Cardiac muscle cell (in vitro differentiated cells and primary cell): ENCODE measurements at places on chromosomes 11 and 22.

GRCh38 chr11:66912361-66912760 lies 45.8 kb downstream of the PC start:
- H3K36me3 ChIP-seq = no peaks in the 10 kb centered on the region
- H3K27me3 ChIP-seq = no peaks in the 10 kb centered on the region
- DNase-seq = no peak
- H3K27ac ChIP-seq = no peak overlapping the region
- H3K4me3 ChIP-seq = no peak overlapping the region

DNA sequence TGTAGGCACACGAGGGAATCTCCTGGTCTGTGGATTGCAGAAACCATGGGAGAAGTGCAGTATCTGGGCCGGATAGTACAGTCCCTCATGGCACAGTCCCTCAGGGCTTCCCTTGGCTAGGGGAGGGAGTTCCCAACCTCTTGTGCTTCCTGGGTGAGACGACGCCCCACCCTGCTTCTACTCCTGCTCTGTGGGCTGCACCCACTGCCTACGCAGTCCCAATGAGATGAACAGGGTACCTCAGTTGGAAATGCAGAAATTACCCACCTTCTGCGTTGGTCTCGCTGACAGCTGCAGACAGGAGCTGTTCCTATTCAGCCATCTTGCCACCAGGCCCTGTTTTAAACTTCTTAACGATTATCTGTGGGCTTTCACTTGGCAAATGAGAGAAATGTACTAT lies 157.2 kb upstream of the CARD18 start:
- H3K36me3 ChIP-seq = no peaks in the 10 kb centered on the region
- no peak overlapping the region for H3K4me3 ChIP-seq
- DNase-seq = no peak
- no peak overlapping the region for H3K27ac ChIP-seq
- H3K27me3 ChIP-seq = no peaks in the 10 kb centered on the region

GRCh38 chr22:45090497-45090910 lies 73.2 kb upstream of the NUP50 start:
- no peak overlapping the region for H3K27ac ChIP-seq
- no peaks in the 10 kb centered on the region for H3K27me3 ChIP-seq
- no peaks in the 10 kb centered on the region for H3K36me3 ChIP-seq
- no peak overlapping the region for H3K4me3 ChIP-seq
- DNase-seq = peak; percentile 48

- no peaks in the 10 kb centered on the region for H3K27me3 ChIP-seq
- H3K4me3 ChIP-seq = no peak overlapping the region
- peaks cover 22% of the 10 kb centered on the region for H3K4me1 ChIP-seq
Measured at GRCh38 chr11:123152951-123153350, 42.1 kb downstream of the CLMP start.

GRCh38 chr11:124891373-124891861 lies 6.2 kb downstream of the ROBO4 start:
- no peaks in the 10 kb centered on the region for H3K4me1 ChIP-seq
- peaks cover 4% of the 10 kb centered on the region for H3K27me3 ChIP-seq
- no peaks in the 10 kb centered on the region for H3K36me3 ChIP-seq
- H3K4me3 ChIP-seq = no peak overlapping the region
- DNase-seq = no peak
- no peak overlapping the region for H3K27ac ChIP-seq

GRCh38 chr11:65329944-65330403 lies 3.7 kb upstream of the DPF2 start:
- H3K4me1 ChIP-seq = no peaks in the 10 kb centered on the region
- no peaks in the 10 kb centered on the region for H3K27me3 ChIP-seq

- no peaks in the 10 kb centered on the region for H3K27me3 ChIP-seq
- no peak overlapping the region for H3K4me3 ChIP-seq
- no peaks in the 10 kb centered on the region for H3K4me1 ChIP-seq
Measured at GRCh38 chr11:32210556-32210955, 119.7 kb downstream of the RCN1 start.

DNA sequence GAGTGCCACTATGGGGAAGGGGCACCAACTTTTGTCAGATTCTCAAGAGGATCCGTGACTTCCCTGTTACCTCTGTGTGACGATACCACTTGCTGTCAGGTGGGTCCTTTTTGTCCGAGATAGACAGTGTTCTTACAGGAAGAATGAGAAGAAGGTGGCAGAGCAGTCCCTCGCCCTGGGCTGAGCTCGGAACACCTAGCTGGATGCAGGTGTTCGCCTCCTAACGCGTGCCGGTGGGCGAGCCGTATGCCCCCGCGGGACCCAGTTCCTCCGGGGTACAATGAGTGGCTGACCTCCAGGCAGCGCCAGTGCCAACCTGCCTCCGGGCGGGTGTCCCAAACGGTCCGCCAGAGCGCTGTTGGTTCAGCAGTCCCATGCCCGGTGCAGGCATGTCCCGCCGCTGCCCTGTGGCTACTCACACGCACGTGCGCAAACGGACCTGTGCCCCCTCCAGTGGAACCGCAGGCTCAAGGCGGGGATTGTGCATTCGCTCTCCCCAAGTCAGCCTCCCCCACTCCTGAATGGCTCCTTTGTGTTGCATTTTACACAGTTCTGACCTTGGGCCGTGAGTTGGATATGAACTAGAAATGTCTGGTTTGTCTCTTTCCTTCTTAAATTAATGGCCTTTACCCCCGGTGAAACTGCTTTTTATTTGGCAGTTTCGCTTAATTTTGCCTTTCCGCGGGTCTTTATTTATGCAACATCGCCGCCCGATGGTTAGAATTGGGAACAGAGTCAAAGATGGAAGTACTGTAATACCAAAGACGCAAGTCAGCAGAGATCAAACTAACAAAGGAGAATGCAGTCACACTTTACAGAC lies 1.1 kb upstream of the ABTB2 start:
- H3K4me1 ChIP-seq = peaks cover 14% of the 10 kb centered on the region
- H3K27me3 ChIP-seq = peaks cover 6% of the 10 kb centered on the region

DNA sequence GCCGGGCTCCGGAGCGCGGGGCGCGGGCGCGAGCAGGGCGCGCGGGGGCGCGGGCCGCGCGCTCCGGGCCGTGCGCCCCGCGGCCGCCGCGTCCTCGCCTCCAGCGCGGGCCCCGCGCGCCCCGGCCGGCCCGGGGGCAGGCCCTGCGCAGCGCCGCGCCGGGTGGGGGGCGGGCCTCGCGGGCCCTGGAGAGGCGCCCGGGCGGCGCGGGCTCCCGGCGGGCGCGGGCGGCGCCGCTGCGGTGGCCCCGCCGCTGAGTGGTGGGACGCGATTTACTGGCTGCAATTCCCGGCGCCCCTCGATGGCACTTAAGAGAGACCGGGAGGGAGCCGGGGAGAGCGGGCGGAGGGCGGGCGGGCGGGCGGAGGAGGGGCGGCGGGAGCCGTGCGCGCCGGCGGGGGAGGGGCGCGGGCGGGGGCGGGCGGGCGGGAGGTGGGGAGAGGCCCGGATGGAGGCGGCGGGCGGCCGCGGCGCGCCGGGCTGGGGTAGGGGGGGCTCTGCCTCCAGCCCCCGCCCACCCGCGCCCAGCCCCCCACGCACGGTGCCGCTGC lies 73.2 kb upstream of the TCF20 start:
- peak overlapping the region; percentile 37 for H3K4me3 ChIP-seq
- DNase-seq = peak; percentile 78

DNA sequence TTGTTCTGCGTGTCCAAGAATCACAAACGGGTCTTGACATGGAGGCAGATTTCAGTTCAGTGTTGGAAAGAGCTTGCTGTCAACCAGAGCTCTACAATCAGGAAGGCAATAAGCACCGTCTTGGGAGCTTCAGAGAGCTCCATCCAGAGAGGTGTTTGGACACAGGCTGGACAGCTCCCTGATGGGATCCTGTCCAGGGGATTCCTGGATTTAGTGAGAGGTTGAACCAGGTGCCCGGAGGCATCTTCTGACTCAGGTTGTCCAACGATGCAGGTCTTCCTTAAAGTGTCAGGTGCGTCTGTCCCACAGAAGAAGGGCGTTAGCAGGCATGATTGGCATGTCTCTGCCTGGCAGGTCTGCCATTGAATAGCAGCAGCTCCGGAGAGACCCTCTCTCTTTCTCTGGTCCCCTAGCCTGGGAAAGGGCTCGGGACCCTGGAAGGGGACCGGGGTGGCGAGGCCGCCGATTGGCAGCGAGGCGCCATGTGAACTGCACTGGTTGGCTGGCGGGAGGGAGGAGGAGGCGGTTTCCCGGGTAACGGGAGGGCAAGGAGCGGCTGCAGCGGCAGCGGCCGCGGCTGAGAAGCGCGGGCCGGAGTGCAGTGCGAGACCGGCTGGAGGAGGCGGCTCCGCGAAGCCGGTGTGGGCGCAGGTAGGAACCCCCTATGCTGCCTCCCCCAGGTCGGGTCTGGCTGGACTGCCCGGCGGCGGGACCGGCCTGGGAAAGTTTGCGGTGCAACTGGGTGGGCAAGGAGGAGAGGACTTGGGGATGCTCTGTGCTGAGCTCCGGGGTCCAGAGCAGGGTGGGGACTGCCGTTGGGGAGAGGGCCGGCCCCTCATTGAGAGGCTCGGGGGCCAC lies 104.1 kb upstream of the E2F8 start:
- peaks cover 8% of the 10 kb centered on the region for H3K4me1 ChIP-seq
- peaks cover 92% of the 10 kb centered on the region for H3K27me3 ChIP-seq
- peak overlapping the region; percentile 13 for H3K4me3 ChIP-seq
- peak; percentile 69 for DNase-seq
- H3K36me3 ChIP-seq = no peaks in the 10 kb centered on the region

- no peak overlapping the region for H3K4me3 ChIP-seq
- H3K27me3 ChIP-seq = no peaks in the 10 kb centered on the region
- DNase-seq = no peak
Measured at GRCh38 chr11:27347359-27348339, 15.4 kb downstream of the CCDC34 start.

DNA sequence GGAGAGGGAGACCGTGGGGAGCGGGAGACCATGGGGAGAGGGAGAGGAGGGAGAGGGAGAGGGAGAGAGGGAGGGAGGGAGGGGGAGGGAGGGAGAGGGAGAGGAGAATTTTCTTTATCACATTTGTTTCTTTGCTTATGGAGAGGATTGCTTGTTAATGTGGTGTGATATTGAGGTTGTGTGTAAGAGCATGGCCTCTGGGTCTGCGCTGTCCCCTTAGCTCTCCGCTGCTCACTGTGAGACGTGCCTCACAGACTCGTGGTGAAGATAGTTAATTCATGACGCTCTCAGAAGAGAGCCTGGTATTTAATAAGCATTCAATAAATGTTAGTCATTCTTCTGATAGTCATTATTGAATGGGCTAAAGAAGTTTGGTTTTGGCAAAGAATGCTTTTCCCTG lies 26.2 kb downstream of the PPFIA1 start:
- no peaks in the 10 kb centered on the region for H3K4me1 ChIP-seq
- no peak for DNase-seq
- H3K27me3 ChIP-seq = no peaks in the 10 kb centered on the region
- no peak overlapping the region for H3K27ac ChIP-seq
- H3K36me3 ChIP-seq = no peaks in the 10 kb centered on the region

GRCh38 chr11:128238521-128239265 lies 348.7 kb downstream of the ETS1 start:
- H3K27me3 ChIP-seq = no peaks in the 10 kb centered on the region
- H3K4me1 ChIP-seq = peaks cover 15% of the 10 kb centered on the region
- no peak overlapping the region for H3K4me3 ChIP-seq
- DNase-seq = no peak
- no peaks in the 10 kb centered on the region for H3K36me3 ChIP-seq

DNA sequence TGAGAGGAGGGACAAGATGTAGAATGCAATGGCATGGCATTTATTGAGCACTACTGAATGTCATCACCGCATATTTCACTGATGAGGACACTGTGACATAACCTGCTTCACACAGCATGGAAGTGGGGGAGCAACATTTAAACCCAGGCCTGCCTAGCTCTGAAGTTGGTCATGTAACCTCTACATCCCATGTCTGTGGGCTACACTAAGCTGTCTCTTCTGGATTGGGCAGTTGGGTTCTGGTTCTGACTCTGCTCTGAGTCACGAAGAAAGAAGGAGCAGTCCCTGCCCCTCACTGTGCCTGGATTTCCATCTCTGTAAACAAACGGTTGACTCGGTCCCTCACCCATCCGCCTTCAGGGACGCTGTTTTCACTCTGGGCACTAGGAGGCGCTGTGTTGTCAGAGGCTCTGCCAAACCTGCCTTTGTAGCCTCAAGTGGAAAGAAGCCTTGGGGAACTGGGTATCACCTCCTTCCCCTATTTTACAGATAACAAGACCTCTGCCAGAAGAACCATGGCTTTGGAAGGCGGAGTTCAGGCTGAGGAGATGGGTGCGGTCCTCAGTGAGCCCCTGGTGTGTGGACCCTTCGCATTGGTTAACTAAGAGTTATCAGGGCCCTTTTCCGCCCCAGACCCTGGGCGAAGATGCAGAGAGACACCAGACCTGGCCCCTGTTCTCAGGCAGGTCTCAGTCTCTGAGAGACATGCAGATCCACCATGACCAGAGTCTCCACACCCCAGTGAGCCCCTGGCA lies 12.7 kb upstream of the ARHGEF17 start:
- no peak overlapping the region for H3K27ac ChIP-seq
- peaks cover 4% of the 10 kb centered on the region for H3K27me3 ChIP-seq
- no peak overlapping the region for H3K4me3 ChIP-seq
- peak; percentile 78 for DNase-seq
- no peaks in the 10 kb centered on the region for H3K4me1 ChIP-seq
- H3K36me3 ChIP-seq = no peaks in the 10 kb centered on the region

- no peak overlapping the region for H3K4me3 ChIP-seq
- no peaks in the 10 kb centered on the region for H3K27me3 ChIP-seq
- no peak for DNase-seq
- H3K36me3 ChIP-seq = no peaks in the 10 kb centered on the region
- H3K27ac ChIP-seq = no peak overlapping the region
Measured at GRCh38 chr22:44711690-44712555, 9.9 kb downstream of the PRR5 start.

GRCh38 chr11:72872012-72872411 lies 57.8 kb downstream of the ATG16L2 start:
- no peaks in the 10 kb centered on the region for H3K36me3 ChIP-seq
- no peak overlapping the region for H3K4me3 ChIP-seq
- no peaks in the 10 kb centered on the region for H3K27me3 ChIP-seq
- no peaks in the 10 kb centered on the region for H3K4me1 ChIP-seq
- no peak for DNase-seq

DNA sequence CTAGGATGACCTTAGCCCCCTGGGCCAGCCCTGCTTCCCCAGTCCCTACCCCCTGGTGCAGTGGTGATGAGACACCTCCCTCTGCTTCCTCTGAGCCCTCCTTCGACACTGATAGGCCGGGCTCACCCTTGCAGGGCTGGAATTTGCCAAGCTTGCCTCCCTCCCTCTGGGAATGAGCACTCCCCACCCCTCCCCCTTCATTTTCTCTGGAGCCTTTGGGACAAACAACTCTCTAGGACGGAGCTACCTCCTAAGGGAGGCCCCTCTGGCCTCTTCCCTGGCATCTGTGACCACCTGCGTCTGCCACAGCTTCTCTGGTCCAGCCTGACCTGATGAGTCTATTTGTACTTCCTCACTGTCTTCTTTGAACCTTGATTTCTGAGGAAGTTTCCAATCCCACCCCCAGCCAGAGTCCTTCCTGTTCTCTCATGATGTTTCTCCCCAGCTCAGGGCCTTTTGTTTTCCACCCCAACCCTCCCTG lies 53.3 kb upstream of the ADA2 start:
- H3K27ac ChIP-seq = no peak overlapping the region
- H3K4me1 ChIP-seq = no peaks in the 10 kb centered on the region
- no peaks in the 10 kb centered on the region for H3K36me3 ChIP-seq
- no peaks in the 10 kb centered on the region for H3K27me3 ChIP-seq
- DNase-seq = peak; percentile 24
- H3K4me3 ChIP-seq = no peak overlapping the region

- no peak overlapping the region for H3K4me3 ChIP-seq
- DNase-seq = no peak
- no peaks in the 10 kb centered on the region for H3K27me3 ChIP-seq
- no peaks in the 10 kb centered on the region for H3K36me3 ChIP-seq
- no peaks in the 10 kb centered on the region for H3K4me1 ChIP-seq
- H3K27ac ChIP-seq = no peak overlapping the region
Measured at GRCh38 chr11:24575392-24575791, 78.5 kb downstream of the LUZP2 start.

GRCh38 chr11:132763503-132763902 lies 768.8 kb downstream of the OPCML start:
- H3K27me3 ChIP-seq = no peaks in the 10 kb centered on the region
- H3K36me3 ChIP-seq = no peaks in the 10 kb centered on the region
- H3K4me1 ChIP-seq = no peaks in the 10 kb centered on the region
